ENCODE measurements at places on chromosomes 4 and X.

DNA sequence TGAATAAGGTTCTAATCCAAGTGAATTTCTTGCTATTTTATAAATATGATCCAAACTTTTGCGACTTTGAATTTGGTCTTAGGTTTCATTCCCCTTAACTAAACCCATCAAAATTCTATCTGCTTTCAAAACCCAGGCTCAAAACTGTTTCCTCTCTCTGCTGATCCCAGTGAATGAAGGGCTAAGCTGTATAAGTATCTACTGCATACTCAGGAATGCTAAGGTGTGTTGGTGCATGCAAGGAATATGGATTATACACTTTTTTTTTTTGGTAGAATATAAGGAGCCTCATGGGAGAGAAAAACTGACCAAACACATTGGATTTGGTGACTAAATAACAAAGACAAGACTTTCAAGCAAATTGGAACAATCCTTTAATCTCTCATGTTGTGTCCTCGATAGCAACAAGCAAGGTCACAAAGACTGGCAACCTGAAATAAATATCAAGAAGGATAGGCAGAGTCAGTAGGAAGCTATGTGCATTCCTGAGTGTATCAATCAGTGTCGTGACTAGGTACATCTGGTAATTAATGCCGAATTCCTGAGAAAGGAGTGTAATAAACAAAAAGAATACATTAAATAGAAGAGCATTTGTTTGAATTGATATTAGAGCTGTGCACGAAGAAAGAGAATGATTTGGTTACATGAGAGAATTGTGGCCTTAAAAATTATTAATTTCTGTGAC, 74.3 kb upstream of the KCTD8 start:
- no peak for DNase-seq

DNA sequence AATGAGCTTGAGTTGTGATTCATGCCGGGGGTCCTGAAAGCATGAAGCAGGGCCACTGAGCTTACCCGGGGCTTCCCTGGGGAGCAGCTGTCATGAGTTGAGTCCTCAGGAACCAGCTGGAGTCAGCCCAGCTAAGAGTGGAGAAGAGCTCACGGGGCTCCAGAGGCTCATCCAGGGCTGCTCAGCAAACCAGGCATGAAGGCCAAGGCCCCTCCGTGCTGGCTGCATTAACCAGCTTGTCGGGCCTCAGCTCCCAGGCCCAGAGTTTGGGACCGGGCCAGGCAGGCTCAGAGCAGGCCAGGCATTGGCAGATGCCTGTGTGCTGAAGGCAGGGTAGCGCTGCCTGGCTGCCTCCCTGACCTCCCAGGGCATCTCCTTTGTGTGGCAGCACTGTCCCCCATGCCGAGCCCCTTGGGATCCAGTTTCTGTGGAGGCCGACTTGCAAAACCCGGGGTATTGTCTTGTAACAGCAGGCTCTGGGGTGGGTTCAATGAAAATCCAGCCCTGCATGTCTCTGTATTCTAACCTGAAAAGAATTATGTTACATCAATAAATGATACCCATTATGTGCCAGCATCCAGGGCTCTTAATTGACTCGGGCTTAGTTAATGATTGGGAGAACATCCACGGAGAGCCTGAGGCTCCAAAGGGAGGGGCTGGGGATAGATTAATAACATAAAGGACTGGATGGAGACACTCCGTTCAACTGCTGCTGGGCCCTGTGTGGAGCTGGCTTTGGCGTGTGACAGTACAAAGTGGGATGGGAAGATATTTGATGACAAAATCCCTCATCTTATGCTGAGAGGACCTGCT, 68.0 kb upstream of the MSX1 start:
- DNase-seq: no peak

DNA sequence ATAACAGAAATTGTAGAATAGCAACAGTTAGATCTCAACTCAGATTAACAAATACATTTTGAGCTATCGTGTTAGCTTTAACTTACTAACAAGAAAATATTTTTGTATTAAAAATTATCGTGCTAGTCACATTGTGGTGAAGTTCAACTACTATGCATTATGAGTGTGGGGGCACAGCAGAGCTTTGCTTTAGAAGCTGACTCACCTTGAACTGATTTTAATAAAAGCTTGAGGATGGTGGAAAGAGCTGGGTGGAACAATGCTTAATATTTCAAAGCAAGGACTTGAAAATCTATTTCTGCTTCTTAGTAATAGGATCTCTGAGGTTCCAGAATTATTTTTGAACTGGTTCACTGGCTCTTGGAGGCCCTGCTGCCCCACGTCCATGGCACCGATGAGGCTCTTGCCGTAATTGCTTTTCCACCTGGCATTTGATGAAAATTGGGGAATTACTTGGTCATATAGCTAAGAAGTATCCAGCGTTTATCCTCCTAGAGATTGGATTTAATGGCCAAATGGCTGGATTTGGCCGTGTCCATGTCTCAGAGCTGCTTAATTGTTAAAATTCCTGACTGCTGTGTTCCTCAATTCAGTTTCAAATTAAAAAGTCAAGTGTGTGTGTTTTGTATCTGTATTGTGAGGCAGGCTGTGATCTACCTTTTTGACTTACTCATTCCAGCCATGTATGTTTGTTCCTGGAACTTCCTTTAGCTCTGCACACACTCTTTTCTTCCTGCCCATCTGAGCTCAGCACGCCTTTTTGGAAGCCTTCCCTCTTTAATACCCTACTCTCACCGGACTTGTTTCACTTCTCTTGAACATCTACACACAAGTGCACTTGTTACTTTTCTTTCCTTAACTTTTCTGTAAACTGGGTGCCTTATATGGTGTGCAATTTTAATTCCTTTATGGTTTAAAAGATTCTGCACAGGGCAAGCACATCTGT, 66.6 kb upstream of the LIMCH1 start:
- no peak for DNase-seq

- DNase-seq: no peak
Observed at GRCh38 chr4:54556051-54556450, 101.7 kb upstream of the KIT start.

DNA sequence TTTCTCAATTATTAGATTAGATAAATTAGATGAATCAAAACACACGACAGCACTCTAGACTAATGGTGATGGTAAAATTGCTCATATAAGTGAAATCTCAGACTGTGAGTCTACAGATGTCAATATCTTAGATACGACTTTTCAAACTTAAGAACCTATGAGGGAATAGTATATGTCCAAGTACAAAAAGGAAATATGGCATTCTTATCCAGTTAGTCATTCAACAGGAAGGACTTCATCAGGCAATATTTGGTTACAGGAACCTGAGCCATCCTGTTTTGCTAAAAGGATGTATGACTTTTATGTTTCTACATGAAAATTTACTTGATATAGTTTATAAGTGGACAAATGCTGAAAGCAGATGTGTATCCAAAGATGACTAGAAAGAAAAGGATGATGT, 107.0 kb downstream of the CT47B1 start:
- no peak for DNase-seq

- DNase-seq: no peak
Observed at GRCh38 chr4:168972596-168972995, 37.5 kb downstream of the CBR4 start.

GRCh38 chrX:21932292-21933002, 8.1 kb upstream of the SMS start:
- DNase-seq: no peak

DNA sequence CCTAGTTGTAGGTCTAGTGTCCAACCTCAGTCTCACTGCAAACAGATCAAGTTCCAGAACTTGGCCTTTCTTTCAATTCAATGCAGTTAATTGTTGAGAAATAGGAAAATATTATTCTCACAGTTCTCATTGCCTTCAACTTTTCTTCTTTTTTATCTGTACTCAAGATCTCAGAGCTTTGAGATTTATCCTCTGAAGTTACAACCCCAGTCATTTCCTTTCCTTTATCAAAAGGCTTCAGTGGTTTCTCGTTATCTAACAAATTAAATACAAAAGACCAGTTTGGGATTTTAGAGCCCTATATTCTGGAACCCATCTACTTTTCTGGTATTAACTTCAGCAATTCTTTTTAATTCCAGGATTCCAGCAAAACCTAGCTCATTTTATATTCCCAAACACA, 130.2 kb downstream of the TMA16 start:
- DNase-seq: no peak

DNA sequence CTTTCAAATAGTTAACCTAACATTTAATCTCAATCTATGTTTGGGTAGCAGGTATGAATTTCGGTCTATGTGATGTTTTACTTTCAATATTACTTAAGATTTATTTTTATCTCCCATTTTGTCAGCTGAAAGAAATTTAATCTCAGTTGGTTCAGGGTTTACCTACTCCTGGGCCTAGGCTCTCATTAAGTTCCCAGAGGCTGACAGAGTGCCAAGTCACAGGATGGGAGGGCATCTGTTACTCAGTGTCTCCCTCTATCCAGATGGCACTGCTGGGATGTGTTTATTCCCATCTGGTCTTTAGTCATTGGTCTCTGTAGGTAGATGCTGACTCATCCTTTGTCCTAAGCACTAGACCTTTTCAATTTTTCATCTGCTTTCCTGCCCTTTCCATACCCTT, 129.4 kb upstream of the ARSJ start:
- no peak for DNase-seq

DNA sequence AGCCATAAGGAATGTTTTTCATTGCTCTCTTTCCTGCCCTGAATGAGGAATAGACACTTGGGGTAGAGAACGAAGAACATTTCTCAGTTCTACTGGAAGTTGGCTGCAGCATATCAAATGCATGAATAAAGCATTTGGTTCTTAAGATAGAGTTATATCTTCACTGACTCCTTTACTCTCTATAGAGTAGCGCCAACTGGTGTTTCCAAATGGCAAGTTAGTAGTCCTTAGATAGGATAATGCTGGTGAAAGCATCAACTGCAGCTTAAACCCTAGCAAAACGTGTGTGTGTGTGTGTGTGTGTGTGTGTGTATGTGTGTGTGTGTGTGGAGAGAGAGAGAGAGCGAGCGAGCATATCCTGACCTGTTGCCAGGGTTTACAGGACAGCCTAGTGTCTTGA, 62.2 kb upstream of the FRMPD4 start:
- DNase-seq: no peak

DNA sequence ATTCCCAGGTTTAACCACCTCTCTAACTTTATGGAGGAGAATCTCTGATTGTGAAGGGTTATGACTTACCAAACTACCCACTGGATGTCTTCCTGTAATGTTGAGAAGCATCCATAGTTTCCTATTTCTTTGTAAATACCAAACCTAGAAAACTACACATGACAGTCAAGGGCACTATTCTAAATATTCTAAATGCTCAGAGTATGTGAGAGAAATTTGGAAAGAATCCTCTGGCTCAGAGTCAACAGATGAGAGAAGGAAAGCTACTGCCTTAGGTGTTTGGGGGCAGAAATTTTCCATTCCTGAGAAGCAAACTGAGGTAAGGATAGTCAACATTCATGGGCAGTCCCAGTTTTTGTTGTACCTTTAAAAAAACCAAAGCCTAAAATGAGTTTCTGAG, 155.8 kb downstream of the KCNIP4 start:
- no peak for DNase-seq

DNA sequence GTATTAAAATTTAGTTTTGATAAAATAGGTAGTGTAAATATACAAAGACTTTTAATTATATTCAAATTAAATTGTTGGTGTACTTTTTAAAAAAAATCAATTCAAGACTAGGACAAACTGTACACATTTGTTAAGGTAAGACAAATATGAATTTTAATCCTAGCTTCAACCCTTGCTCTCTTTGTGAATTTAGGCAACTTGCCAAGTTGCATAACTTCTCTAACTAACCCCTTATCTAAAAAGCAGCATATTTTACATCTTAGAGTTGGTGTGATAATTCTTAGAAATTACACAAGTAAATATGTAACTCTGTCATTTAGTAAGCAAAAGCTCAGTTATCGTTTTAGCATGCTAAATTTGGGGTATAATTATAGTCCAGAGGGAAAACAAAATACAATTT, 78.1 kb upstream of the FSTL5 start:
- DNase-seq: no peak

- no peak for DNase-seq
Observed at GRCh38 chrX:71581210-71581609, 3.0 kb downstream of the GCNA start.

- no peak for DNase-seq
Observed at GRCh38 chr4:141140391-141141200, 7.3 kb upstream of the RNF150 start.

GRCh38 chr4:24032371-24032989, 142.6 kb upstream of the PPARGC1A start:
- no peak for DNase-seq

- DNase-seq: no peak
Observed at GRCh38 chrX:150459196-150459595, 96.1 kb downstream of the MAMLD1 start.

DNA sequence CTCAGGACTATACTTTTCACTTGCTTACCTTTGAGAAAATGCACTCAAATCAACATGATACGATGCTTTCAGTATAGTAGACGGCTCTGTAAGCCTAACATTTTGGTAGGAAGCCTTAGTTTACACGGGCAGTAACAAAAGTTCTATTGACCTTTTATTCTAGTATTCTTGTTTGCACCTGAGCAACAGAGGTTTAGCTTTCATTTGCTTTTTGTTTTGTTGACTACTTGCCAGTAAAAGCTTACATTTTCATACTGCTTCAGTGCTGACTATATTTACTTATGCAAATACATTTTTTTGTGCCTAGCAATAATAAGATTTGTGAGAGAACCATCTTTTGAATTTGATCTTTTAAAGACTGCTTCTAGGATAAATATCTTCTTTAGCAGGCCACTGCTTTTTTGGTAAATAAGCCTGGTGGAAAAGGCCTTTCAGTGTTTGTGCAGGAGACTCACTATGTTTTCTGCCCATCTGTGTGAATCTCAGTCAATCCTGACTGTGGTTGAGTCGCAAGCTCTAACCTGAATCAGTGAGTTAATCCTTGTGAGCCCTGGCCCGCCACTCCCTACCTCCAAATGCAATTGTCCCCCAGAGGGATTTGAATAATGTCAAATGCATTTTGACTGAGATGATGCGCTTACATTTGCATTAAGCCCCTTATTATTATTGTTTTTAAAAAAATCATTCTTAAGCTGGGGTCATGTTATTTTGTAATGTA, 21.9 kb downstream of the FHIP1A start:
- DNase-seq: no peak
